ENCODE measurements at places on chromosomes 2 and 18.

DNA sequence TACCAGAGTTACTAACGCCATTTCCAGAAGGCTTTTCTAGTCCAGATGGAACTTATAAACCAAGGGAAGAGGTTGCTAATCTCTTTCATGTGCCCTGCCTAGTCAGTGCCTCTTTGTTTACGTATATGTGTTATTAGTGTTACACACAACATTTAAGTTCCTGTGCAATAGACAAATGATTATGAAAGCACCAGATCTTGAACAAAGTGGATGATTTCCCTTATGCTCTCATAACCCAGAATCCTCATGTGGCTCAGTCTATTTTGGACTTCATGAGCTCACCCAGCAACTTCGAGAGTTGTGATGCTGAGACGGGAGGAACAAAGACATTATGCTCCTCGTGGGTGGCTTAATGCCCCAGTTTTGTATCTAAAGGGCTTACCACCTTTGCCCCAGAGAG lies 214.4 kb upstream of the SP5 start:
- no peak for DNase-seq

GRCh38 chr2:166862468-166863132 lies 25.7 kb upstream of the XIRP2 start:
- DNase-seq: no peak

DNA sequence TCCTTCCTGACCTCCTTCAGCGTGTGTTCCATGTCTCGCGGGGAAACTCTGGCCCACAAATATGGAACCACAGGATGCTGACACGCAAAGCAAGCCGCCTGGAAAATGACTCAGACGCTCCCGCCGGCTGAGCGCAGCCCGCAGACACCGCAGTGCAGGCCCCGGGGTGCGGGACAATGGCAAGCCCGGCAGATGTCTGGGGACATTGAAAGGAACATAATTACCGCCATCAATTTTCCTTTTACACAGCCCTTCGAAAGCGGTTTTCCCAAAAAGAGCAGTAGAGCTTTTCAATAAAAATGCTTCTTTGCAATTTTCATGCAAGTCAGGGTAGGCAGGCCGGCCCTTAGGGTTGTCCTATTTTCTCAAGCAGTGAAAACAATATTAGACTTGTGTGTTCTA lies 159.2 kb upstream of the SH3BP4 start:
- DNase-seq: no peak

- peak; percentile 19 for DNase-seq
Measured at GRCh38 chr2:170716851-170717598, 1.9 kb downstream of the SP5 start.

DNA sequence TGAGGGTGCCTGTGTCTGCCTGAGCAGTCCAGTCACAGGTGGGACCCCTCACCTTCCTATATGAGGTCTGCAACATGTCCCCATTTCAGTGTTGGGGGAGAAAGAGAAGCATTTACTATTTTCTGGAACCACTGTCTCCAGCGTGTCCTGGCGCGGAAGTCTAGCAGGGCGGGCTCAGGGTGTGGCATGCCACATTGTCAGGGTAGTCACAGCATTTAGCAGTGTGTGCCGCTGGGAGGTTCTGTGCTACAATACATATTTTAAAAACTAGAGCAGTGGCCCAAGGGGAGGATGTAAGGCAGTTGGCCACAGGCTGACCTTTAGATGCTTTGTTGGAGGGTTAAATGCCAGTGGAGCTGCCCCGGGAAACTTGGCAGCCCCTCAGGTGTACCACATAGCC lies 12.5 kb downstream of the UBE2F start:
- no peak for DNase-seq

DNA sequence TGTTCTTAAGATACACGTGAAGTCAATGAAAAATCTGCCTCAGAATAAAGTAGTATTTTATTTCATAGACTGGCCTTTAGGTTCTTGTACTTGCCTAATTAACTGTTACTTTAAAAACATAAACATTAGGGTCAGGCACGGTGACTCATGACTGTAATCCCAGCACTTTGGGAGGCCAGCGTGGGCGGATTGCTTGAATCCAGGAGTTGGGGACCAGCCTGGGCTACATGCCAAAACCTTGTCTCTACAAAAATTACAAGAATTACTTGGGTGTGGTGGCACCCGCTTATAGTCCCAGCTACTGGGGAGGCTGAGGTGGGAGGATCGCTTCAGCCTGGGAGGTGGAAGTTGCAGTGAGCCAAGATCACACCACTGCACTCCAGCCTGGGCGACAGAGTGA lies 16.0 kb upstream of the SNORC start:
- no peak for DNase-seq

GRCh38 chr18:62644773-62645172 lies 70.6 kb upstream of the PHLPP1 start:
- no peak for DNase-seq

- DNase-seq: no peak
Measured at GRCh38 chr2:84732897-84733778, 147.7 kb downstream of the TRABD2A start.

- DNase-seq: no peak
Measured at GRCh38 chr2:54240515-54241469, 15.2 kb downstream of the TSPYL6 start.

DNA sequence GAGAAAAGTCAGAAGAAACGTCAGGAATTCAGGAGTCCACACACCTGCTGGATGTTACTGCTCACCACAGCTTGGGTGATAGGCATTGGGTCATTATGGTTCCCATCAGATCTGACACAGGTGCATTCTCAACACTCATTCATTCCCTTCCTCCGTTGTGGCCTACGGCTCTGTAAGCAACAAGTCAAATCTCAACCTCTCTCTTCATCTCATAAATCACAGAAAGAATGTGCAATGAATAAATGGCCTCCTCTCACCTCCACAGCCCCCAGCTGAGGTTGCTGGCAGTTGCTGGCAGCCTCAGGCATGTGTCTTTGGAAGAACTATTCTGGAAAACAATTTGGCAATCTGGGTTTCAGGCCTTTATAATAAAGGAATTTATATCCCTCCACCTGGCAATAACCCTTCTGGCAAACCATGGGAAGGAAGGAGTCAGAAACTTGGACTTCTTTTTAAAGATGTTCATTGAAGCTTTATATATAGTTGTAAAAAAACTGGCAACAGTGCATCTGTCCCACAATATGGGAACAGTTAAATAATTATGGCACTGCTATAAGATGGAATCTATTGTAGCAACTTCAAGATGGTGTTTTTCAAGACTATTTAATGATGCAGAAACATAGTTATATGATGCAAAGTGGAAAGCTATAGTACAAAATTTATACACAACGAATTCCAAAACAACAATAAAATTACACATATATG lies 175.4 kb downstream of the ANAPC1 start:
- DNase-seq: no peak

DNA sequence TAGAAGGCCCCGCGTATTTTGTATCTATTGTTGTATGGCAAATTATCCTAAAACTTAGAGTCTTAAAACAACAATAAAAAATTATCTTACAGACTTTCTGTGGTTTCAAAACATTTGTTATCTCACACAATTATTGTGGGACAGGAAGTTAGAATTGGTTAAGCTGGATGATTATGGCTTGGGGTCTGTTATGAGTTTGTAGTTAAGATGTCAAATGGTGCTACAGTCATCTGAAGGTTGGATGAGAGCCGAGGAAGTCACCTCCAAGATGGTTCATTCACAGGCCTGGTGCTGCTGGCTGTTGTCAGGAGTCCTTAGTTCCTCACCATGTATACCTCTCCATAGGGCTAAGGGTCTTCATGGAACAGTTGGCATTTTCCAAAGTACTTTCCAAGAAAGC lies 175.6 kb upstream of the FANCL start:
- no peak for DNase-seq

DNA sequence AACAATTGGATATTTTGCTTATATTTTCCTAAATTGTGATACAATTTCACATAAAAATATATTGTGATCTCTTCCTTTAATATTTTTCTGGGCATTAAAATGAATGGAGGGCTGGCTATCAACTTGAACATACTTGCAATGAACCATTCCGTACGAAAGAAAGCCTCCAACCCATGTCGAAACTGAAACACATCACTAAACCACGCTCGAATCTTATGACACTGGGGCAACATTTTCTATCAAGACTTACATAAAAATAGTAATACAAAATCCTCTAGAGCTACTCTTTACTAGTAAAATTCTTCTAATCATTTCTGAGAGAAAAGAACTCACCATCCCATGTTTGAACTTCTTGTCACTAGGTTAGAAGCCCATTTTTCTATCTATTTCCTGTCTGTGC lies 132.8 kb upstream of the DOK6 start:
- DNase-seq: no peak

GRCh38 chr2:190583507-190584337 lies 49.2 kb upstream of the NEMP2 start:
- DNase-seq: no peak

DNA sequence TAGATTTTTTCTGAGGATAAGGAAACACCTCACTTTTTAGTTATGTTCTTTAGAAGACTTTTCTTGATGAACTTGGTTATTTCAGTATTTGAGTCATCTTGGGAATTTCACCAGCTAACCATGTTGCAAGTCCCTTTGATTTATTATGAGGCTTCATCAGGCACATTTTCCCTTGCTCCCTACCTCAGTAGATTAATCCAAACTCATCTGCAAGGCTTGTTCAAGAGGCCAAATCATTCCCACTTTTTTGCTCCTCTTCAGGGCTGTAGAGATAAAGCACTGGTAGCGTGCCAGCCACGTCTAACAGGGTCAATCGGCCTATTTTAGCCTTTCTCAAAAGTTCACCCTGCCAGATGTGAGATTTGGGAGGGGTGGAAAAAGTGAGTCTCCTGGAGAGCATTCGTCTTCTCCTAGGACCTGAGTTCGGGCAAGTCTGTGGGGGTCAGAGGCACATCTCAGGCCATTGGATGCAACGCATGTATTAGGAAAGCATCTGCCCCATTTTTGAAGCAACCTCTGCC lies 120.3 kb downstream of the RDH14 start:
- DNase-seq: no peak

- DNase-seq: peak; percentile 34
Measured at GRCh38 chr2:106192752-106193689, 1.1 kb downstream of the UXS1 start.

GRCh38 chr2:120402508-120402907 lies 56.6 kb downstream of the INHBB start:
- DNase-seq: no peak

DNA sequence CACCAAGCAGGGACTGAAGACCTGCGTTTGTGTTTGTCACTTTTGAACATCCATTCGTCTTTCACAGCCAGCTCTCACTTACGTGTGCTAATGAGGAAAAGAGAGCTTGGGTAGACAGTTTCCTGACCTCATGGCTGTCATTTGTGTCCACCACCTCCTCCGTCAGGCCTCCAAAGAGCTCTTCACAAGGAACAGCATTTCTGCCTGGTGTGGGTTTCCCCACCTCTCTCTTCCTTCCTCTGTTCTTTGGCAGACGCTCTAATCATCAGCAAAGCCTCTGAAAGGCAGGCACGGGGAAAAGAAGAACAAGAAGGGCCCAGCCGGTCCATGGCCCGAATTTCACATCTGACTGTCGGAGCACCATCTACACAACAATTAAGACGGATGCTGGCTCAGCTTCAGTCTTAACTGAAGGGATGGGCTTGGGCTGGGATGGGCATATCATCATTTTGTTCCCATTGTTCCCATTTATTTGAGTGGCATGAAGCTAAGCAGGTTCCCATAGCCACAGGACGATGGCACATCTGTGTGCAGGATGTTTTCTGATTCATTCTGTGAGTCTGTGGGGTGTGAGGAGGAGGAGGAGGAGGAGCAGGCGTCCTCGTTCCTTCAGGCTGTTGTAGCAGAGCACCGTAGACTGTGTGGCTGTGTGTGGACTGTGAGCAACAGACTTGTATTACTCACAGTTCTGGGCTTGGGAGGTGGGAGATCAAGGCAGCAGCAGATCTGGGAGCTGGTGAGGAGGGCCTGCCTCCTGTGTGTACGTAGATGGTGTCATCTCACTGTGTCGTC lies 66.4 kb downstream of the TSHZ1 start:
- DNase-seq: no peak

GRCh38 chr18:46609048-46609447 lies 48.0 kb downstream of the LOXHD1 start:
- no peak for DNase-seq

- DNase-seq: no peak
Measured at GRCh38 chr2:229489016-229489415, 217.9 kb upstream of the PID1 start.

GRCh38 chr18:8625461-8626092 lies 16.3 kb downstream of the RAB12 start:
- DNase-seq: no peak

GRCh38 chr2:3557639-3558204 lies 411 bp downstream of the RNASEH1 start:
- no peak for DNase-seq

- no peak for DNase-seq
Measured at GRCh38 chr2:66498289-66498975, 63.5 kb downstream of the MEIS1 start.

Data from stimulated activated naive CD4-positive, alpha-beta T cell (primary cell).